GM03348 (cell line): ENCODE measurements at places on chromosomes 7 and 10.
A peak's percentile ranks its signal among the peaks of the same experiment; 100 is the strongest.

DNA sequence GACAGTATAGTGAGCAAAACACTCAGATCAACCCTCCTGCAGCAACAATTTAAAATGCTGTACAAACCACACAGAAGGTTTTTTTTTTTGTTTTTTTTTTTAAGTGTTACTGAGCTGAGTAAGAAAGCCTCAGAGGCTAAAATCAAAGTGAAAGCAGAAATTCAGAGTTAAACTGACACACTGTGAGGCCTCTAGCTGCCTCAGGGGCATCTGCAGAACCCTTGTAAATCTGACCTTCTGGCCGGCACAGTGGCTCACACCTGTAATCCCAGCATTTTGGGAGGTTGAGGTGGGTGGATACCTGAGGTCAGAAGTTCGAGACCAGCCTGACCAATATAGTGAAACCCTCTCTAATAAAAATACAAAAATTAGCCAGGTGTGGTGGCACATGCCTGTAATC, 7.4 kb upstream of the GNA12 start:
- no peak for DNase-seq

- peak; percentile 93 for DNase-seq
These were observed 23.3 kb upstream of the PDGFA start for GRCh38 chr7:542713-543500.

GRCh38 chr10:86959737-86960002, 1.3 kb downstream of the SNCG start:
- DNase-seq = no peak

- DNase-seq = no peak
These were observed 10.5 kb upstream of the GIMAP8 start for GRCh38 chr7:150439967-150440366.

DNA sequence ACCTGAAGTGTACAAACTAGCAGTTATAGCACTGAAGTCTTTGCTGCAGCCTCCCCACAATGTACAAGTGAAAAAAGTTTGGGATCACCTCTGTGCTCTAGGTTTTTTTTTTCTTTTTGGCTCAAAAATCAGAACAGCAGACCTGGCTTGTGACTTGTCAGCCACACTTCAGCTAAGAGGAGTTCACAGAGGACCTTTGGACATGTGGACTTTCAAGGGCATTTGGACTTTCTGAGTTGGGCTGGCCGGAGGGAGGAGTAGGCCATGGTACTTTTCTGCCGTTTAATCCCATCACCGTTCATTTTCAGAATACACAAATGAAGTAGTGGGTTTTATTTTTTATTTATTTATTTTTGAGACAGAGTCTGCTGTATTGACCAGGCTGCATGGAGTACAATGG, 21.9 kb upstream of the ACSL5 start:
- no peak for DNase-seq

DNA sequence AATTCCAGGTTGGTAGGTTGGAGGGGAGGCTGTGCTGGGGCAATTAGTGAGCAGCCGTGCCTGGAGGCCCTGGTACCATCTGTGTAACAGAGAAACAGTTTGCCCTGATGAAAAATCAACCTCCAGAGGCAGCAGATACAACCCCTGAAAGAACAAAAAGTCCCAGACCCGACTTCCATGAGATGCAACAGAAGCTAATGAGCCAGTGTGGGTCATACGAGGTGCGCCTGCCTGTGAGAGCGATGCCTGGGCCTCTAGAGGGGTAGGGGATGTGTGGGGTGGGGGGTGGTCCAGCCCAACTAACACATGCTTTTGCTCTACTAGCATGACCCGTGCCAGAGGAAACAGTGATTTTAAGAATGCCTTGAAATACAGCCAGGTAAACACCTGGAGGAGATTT, 39.3 kb downstream of the CELF2 start:
- no peak for DNase-seq
